Head of caudate nucleus (tissue), 42 donors: ENCODE measurements at places on chromosomes 1 and 21.
A peak's percentile ranks its signal among the peaks of the same experiment; 100 is the strongest.

- DNase-seq, result no peak
Observed at GRCh38 chr21:46347203-46347550, 23.2 kb downstream of the PCNT start.

GRCh38 chr1:63774617-63775417, 1.0 kb downstream of the ROR1 start:
- peak; percentile 55 for DNase-seq

DNA sequence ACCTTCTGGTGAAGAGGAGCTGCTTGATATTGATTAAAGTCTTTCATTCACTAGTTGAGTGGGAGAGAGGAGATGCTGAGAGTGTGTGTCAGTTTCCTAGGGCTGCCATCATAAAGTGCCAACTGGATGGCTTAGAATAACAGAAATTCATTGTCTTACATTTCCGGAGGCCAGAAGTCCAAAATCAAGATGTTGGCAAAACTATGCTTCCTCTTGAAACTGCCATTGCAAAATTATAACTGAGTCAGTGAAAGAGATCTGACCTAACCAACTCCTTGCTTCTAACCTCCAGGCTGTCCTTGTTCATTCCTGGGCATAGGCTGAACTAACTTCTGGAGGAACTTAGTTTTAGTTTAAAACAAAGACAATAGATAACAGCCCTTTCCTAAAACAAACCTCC, 47.1 kb downstream of the PTGS2 start:
- no peak for DNase-seq

- no peak for DNase-seq
Observed at GRCh38 chr1:51489472-51489871, 29.6 kb downstream of the EPS15 start.

DNA sequence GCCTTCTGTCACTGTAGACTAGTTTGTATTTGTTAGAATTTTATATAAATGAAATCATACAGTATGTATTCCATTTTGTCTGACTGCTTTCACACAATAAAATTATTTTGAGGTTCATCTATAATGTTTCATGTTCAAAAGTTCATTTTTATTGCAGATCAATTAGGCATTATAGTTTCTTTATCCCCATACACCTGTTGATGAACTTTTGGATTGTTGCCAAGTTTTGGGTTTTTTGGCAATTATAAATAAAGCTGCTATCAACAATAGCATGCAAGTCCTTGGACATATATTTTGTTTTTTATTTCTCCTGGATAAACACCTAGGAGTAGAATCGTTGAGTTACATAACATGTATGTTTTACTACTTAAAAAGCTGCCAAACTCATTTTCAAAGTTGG, 47.1 kb upstream of the FAM3B start:
- DNase-seq, result no peak

DNA sequence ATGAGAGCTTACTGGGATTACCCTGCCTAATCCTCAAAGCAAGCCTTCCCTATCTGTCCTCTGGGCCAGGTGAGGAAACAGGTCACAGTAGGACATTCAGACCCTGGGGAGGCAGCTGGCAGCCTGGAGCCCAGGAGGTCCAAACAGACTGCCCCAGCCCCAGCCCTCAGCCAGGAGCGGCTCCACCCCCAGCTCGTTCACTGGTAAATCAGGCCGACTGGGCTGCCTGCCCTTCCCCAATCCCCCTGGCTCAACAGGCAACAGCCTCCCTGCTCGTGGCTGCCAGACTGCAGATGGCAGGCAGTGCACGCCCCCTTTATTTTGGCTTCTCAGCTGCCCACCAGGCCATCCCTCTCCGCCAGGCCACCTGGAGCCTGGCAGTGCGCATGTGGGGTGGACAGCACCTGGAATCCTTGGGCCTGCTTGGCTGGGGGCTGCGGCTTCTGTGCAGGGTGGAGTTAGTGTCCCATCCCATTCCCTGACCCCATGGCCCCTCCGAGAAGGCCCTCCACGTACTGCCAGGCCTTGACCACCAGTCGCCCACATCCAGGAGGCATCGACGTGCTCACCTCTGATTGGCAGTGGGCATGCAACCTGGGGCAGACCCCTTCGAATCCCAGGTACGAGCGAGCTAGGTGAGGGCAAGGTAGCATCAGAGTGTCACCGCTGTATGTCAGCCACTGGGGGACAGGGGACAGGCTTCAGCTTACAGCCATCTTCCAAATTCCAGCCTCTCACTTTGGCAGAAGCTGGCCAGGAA, 11.2 kb upstream of the ZNF670 start:
- DNase-seq, result no peak

GRCh38 chr21:44795342-44795741, 6.3 kb downstream of the UBE2G2 start:
- no peak for DNase-seq

DNA sequence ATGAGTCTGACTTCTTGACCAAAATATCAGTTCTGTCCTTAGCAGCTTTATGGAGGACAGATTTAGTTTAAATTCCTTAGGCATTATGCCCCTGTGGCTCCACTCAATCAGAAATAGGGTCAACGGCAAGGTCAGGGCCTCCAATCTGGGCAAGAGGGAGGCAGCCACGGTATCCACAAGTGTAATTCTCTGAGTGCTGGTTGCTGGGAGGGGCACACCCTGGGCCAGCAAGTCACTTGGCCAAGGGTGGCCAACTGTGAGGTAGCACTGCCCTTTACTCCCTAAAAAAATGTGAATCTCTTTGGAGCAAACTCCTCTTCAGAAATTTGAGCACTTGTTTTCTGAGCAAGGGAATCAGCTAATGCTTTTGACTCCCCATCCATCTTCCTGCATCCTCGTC, 12.8 kb downstream of the SPATA46 start:
- DNase-seq, result no peak

DNA sequence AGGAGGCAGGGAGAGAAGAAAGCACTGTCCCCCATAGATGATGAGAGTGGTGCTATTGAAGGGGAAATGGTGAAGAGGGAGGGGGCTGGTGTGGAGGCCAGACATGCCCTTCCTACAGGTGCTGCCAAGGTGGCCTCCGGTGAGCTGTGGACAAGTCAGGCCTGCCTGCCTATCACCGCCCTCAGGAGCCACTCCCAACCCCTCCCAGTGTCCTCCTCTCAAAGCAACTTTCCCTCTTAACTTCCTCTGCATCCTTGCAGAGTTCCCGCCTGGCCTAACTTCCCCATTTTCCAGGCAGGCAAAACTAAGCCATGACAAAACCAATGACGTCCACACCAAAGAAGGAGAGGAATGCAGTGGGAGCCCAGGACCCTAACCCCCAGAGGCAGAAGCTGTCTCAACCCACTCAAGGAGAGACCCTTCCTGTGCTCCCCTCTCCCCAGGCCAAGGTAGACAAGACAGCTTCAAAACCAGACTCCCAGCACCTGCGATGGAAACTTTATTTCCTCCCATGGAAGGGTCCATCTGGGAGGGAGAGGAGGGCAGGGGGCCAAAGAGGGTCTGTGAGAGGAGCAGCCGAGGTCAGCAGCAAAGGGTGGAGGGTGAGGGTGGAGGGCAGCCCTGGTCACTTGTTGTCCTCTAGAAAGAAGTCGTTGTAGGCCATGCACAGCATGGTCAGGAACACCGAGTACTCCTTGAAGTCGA, 1.0 kb upstream of the S100A6 start:
- no peak for DNase-seq

DNA sequence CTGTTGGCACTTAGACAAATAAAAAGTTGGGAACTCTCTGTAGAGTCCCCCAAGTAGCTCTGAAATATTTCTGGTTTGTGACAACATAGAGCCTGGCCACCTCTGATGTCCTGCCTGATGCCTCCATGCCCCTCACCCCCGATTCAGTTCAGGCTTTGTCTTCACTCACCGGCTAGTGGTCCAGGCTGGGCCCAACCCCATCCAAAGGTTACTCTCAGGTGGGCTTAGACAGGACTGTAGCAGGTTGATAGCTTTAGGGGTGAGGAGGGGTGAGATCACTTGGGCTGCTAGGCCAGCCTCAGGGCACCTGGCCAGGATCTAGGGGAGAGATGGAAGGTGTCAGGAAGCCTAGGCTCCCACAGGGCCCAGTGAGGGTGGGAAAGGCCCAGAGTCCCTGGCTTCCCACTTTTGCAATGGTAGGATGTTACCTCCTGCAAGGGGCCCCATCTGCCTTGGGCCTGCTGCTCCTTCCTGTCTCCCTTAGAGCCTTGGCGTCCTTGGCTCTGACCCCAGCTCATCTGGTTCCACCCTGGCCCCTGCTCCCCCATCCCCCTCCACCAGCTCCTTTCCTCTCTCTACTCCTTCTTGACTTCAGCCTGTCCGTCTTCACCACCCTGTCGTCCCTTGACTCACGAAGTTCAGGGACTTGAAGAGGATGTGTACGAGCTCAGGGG, 6.7 kb downstream of the EPS8L3 start:
- DNase-seq, result no peak

DNA sequence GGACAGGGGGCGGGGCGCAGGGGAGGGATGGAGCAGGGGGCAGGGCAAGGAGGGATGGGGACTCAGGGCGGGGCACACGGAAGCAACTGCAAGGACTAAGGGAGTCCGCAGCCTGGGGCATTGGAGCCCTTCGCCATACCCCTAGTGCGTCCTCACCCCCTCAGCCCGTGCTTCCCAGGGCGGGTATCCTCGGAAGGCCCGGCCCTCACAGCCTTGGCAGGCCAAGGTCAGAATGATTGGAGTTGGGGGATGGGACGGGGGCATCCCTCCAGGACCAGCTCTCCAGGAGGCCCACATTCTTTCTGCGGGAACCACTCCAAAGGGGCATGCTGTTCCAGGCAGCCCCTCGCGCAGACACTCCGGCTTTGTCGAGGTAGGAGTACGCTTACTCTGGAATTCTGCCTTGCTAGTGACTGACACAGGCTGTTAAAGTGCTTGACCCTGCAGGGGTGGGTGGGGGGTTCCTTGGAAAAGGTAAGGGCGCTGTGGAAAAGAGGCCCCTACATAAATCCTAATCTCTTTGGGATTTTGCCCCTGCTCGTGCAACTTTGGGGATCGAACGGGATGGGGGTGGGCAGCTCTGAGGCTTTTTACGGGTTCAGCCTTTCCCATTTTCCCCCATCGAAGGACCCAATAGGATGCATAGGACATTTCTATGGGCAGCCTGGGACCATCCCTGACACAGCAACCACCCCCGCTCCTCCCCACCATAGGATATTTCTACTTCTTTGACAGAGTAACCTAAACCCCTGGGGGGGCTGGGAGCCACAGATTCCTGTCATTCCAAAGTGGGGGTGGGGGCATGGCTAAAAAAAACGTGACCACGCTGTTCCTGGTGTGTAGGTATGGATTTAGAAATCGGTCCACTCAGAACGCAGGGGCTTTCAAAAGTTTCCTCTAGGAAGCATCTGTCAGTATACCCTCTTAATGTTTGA, 738 bp upstream of the TRIM11 start:
- no peak for DNase-seq

GRCh38 chr1:25643929-25644328, 27.3 kb downstream of the MAN1C1 start:
- peak; percentile 50 for DNase-seq

DNA sequence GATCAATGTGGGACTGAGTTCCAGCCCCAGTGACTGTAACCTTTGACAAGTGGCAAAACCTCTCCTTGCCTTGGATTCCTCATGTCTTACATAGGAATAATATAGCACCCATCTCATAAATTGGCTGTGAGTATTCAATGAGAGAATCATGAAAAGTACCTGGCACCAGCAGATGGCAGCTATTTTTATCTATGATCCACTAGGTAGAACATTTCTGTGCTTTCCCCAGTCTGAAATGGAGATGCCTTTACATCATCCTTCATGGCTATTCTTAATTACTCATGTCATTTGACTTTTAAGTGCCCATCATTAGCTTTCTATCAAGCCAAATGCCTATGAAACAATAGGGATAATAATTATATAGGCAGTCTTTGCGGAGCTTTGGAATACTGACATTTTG, 130.1 kb downstream of the TGFB2 start:
- DNase-seq, result no peak

GRCh38 chr1:115719285-115719684, 49.2 kb downstream of the CASQ2 start:
- no peak for DNase-seq

- no peak for DNase-seq
Observed at GRCh38 chr1:211328866-211329475, 2.3 kb downstream of the TRAF5 start.

- no peak for DNase-seq
Observed at GRCh38 chr1:24294716-24295371, 24.3 kb upstream of the GRHL3 start.

GRCh38 chr1:183094351-183094750, 71.1 kb downstream of the LAMC1 start:
- DNase-seq, result no peak

- no peak for DNase-seq
Observed at GRCh38 chr1:17355898-17356297, 16.1 kb upstream of the PADI6 start.
